ENCODE measurements at places on chromosomes 16 and 17.

DNA sequence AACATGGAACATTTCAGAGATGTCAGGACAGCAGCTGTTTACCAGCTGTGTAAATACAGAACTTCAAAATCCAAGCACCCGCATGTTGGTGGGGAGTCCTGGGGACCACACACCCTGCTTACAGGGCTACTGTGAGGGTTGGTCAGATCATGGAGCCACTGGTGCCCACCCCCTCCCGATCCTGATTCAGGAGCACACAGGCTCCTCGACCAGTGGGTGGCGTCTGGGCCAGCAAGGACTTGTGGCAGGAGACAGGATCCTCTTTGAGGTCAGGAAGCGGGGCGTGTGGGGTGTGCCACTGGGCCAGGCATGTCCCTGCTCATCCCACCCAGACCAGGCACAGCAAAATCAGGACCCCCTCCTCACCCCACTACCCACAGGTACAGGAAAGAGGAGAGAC, 83.6 kb downstream of the SDK2 start:
- no peak for DNase-seq

GRCh38 chr17:67685351-67685750, 32.4 kb upstream of the NOL11 start:
- no peak for DNase-seq

- no peak for DNase-seq
Observed at GRCh38 chr16:25009822-25010221, 5.3 kb downstream of the ARHGAP17 start.

DNA sequence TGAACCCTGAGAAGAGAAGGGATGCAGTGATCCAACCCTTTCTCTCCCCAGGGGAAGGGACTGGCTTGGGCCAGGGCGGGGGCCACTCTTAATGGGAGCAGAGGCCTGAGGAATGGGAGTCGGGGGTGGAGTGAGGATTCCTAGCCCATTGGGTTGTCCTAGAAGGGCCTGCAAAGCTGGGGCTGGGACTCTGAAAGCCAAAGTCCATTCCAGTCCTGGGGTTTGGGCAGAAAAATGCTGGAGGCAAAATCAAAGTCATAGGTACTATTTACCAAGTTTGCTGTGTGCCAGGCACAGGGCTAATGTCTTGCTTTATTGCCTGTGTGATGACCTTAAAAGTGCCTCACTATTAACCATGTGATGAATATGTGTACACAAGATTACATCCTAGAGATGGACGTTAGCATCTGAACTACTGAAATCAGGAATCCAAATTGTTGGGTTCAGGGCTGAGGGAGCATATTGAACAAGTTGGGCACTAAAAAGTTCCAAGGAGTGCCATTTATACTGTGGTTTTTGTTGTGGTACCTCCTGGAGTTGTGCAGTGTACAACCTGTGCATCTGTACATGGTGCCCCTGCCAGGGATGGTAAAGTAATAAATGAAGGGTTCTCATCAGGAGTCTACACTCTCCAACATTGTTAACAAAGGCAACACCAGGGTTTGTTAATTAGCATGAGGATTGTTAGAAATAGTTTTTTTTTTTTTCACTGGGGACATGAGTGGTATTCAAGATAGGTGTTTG, 84.4 kb upstream of the NKD1 start:
- no peak for DNase-seq

GRCh38 chr16:12456355-12456754, 347.3 kb downstream of the CPPED1 start:
- DNase-seq = no peak

DNA sequence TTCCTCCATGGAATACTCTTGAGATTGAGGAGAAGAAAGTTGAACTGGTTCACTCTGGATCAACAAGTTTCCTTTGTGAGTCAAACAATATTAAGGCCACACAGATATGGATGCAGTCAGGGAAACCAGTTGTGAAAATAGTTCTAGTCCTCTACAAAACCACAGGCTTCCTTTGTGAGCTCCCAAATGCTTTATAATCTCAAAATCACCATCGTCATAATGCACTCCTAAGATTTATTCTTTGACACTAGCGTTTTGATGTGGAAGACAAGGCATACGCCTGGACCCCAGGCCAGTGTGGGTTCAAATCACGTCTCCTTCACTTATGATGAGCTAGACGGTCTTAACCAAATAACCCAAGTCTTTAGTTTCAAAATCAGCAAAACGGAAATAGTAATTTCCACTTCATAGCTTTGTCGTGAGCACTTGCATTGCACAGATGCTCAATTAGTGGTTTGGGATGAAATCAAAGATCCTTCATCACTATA, 142.6 kb downstream of the STX8 start:
- DNase-seq = no peak

DNA sequence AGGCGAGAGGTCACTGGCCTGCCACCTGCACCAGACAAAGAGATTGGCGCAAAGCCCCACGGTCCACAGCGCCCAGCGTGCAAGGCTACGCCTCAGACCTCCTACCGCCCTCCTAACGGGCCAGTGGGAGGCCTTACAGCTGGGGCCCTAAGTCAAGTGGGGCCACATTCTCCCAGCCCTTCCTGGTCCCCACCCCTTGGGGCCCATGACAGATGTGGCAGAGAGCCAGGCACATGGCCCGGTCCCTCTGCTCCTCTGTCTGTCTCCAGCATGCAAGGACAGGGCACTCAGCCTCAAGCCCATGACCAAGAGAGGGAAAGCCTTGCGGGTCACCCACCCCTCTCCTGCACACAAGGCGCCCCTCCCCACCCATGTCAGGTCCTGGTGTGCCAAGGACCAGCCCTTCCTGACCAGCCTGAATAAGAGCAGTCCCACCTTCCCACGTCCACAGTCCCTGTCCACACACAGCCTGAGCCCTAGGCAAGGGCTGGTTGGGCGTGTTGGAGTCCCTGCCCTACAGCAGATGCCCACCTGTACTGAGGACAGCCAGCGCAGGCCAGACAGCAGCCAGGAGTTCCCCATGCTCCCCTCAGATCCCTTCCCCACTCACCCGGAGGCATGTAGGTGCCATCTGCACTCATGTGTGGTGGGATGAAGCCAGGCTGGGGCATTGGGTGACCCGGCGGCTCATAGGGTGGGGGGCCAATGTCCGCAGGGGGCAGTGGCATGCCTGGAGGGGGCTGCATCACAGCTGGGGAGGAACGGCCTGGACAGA, 25.3 kb downstream of the CDIP1 start:
- DNase-seq = no peak

GRCh38 chr16:27779641-27780164, 229.8 kb downstream of the KATNIP start:
- DNase-seq = no peak

DNA sequence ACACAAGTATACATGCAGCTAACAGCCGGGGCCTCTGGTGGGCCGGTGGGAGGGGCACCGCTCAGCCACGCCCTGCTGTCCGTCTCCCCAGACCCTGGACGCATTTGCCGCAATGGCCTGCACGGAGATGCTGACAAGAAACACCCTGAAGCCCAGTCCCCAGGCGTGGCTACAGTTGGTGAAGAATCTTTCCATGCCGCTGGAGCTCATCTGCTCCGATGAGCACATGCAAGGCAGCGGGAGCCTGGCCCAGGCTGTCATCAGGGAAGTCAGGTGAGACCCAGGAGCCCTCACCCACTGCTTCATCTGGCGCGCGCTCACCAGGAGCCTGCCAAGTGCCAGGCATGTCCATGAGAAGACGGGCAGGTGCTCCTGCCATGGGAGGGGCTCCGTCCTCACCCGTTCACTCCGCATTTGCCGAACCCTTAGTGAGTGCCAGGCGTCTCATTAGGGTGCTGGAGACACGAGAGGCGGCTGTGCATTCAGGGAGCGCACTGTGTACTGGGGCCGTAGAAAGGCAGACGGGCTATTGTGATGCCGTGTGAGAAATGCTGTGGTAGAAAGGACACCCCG, 51.4 kb upstream of the ENDOV start:
- DNase-seq = no peak

GRCh38 chr17:61444075-61444474, 8.1 kb upstream of the TBX4 start:
- DNase-seq = no peak

- no peak for DNase-seq
Observed at GRCh38 chr17:62808576-62808970, 459 bp upstream of the MARCHF10 start.

DNA sequence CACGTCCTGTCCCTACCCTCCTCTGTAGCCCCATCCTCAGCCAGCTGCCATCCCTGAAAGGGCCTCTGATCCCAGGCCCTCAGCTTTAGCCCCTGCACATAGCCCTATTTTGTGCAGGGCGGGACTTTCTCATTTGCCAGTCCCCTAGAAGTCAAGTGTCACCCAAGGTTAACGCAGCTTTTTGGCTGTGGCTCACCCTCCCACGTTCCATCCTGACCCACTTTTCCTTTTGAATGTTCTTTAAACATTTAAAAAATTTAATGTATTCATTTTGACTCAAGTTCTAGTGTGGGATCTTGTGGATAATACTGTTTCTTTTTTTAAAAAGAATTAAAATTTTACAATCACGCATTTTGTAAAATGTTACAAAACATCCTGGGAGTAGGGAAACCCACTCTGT, 62.2 kb upstream of the LGALS9 start:
- no peak for DNase-seq

DNA sequence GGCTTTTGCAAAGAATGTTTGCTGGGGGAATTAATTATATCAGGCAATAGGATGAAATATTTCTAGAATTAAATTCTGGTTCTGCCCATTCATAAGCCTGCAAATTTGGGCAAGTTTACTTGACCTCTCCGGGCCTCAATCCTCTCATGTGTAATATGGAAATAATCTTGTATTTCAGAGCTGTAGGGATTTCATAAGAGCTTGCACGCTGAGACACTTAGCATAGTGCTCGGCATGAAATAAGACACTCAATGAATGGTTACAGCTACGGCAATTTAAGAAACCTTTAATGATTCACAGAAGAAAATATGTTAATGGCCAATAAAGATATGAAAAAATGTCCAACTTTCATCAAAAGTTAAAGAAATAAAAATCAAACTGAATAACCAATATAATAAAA, 40.6 kb upstream of the PITPNM3 start:
- no peak for DNase-seq

DNA sequence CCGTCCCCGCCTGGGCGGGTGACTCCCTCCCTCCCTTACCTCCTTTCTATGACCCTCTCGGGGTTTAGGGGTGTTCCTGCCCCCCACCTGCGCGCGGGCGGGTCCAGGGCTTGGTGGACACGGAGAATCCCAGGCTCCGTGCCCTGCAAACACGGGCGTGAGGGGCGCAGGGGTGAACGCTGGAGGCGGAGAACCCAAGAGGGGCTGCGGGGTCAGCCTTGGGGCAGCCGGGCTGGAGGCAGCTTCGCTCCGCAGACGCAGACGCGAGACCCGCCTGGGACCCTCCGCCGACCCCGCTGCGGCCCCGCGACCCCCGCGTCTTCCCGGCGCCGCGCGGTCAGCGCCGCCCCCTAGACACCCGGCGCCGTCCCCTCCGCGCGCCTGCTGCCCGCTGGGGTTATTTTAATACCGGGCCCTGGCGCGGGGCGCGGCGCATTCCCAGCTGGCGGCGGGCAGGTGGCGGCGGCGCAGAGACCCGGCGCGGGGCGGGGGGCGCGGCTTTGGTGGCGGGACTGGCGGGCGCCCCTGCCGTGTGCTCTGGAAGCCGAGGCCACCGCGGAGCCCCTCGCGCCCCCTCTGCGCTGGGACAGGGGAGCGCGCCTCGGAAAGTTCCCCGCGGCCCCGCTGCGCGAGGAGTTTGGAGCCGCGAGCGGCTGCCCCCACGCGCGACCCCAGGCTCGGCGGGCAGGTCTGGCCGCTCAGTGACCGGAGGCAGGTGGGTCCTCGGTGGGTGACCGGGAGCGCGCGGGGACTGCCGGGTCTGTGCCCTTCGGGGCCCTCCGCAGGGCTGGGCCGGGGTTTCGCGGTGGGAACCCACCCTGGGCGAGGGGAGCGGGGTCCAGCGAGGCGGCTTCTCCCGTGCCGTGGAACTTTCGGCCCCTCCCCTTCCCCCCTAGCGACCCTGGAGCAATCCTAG, at the start of gene UTS2R:
Gene UTS2R (plus strand): TSS at position 433 of the 916 bp plus-strand sequence. CDS start 2,560 bp downstream, outside the sequence.
- DNase-seq = peak; percentile 32

DNA sequence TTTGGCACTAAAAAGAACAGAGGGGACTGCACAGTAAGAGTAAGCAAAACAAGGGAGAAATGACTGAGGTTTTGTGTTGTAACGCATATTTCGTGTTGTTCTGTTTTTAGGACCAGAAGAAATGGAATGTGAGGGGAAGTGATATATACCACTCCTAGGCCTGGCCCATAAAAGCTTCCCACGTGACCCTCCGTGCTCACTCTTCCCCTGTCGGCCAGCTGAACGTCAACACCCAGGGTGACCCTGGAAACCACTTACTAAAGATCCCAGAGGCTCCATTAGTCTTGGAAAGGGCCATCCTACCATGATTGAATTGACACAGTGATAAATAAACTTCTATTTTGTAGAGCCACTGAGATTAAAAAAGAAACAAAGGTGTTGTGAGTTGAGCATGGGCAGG, 79.8 kb downstream of the HELZ start:
- peak; percentile 87 for DNase-seq

GRCh38 chr16:24428756-24429155, 110.6 kb upstream of the RBBP6 start:
- DNase-seq = peak; percentile 41

GRCh38 chr16:81581107-81581506, 136.5 kb downstream of the CMIP start:
- DNase-seq = no peak

DNA sequence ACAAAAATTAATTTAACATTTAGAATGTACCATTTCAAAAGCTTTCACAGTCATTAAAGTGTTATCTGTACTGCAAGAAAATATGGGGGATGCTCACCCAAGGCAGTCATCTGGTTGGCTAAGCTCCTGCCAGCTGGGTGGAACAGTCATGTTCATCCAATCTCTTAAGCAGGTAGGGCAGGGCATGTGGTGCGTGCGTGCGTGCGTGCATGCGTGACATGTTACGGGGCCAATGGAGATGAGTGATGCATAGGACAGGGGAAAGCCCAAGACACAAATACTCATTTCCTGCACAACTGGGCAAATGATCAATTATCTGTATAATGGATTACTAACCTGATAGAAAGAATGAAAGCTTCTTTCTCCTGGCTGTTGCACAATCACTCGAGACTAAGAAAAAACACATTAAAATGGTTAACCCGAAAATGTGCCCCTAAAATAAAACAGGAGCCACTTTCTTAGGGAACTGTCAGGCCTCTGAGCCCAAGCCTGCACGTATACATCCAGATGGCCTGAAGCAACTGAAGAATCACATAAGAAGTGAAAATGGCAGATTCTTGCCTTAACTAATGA, 104.4 kb downstream of the MYO1D start:
- DNase-seq = no peak

GRCh38 chr16:11125936-11126335, 130.1 kb downstream of the SOCS1 start:
- DNase-seq = no peak
